ENCODE measurements at places on chromosomes 2 and 18.

- no peak for DNase-seq
These were observed 3.5 kb downstream of the ACSL3 start for GRCh38 chr2:222864296-222864695.

- DNase-seq: peak; percentile 76
These were observed 30.9 kb downstream of the MREG start for GRCh38 chr2:215982465-215982875.

DNA sequence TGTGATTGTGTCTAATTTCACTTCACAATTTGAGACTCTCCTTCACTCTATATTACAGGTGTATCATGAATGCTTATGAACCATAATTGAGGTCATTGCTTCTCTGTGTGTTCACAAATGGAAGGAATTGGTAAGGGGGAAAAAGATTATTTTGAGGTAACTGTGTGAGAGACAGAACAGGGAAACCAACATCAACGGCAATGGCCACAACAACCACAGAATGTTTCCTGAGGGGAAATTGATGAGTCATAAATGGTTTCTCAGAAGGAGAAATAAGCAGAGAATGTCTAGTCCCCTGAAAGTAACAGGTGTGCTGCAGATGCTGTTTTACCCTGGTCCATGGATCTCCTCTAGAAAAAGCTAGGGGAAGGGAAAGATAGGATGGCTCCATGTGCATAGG, 361.2 kb upstream of the GALNT5 start:
- DNase-seq: no peak

GRCh38 chr18:34892379-34892778, 148.8 kb upstream of the MAPRE2 start:
- DNase-seq: no peak

DNA sequence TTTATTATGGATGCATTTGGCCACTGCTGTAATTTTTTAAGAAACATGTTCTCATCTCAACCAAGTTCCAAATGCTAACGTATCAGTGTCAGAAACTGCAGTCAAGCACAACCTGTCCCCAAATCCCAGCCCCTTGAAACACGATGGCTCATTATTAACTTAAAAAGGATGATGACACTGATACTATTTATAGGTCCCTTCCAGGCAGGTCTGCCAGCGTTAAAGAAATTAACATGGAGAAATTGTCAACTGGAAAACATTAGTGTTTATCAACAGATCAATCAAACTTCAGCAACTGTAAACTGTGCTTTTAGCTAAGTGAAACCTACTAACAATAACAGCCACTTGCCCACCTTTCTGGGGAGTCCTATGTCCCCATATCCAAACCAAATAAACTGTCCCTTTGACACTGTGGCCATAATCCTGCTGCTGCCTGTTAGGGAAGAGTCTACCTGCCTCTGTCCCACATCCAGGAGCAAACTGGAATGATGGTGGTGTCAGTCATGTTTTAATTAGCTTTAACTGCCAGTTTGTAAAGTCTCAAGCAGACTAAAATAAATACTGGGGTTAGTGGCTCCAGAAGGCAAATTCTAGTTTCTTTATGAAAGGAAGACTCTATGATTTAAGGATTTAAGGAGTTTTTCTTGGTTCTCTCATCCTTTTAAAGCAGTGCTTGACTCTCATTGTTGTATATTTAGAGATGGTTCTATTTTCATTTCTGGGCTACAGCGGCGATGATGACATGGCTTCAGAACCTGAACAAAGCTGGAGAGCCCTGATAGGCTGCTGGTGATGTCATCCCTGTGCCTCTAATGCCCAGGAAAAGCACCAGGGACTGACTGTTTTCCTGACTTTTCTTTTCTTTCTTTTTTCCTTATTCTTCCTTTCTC, 583.6 kb upstream of the PIK3C3 start:
- peak; percentile 60 for DNase-seq

- no peak for DNase-seq
These were observed 131.5 kb upstream of the CHAC2 start for GRCh38 chr2:53636109-53636508.

GRCh38 chr18:45255197-45255890, 359.9 kb upstream of the SLC14A2 start:
- peak; percentile 30 for DNase-seq

DNA sequence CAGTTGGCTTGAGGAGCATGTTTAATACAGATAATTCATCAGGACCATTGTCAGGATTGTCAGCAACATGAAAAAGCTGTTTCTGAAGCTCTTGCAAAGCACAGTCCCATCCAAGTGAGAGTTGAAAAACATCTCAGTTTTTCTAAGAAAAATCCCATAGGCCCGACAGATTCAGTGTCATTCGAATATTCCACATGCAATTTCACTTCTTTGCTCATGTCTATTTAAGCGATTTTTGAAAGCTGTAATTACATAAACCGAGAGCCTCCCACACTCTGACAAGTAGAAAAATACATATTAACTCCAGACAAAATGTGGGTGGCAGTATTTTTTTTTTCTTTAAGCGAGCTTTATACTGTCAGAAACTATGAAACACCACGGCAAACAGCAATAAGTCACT, 134.7 kb upstream of the GALNT5 start:
- no peak for DNase-seq

DNA sequence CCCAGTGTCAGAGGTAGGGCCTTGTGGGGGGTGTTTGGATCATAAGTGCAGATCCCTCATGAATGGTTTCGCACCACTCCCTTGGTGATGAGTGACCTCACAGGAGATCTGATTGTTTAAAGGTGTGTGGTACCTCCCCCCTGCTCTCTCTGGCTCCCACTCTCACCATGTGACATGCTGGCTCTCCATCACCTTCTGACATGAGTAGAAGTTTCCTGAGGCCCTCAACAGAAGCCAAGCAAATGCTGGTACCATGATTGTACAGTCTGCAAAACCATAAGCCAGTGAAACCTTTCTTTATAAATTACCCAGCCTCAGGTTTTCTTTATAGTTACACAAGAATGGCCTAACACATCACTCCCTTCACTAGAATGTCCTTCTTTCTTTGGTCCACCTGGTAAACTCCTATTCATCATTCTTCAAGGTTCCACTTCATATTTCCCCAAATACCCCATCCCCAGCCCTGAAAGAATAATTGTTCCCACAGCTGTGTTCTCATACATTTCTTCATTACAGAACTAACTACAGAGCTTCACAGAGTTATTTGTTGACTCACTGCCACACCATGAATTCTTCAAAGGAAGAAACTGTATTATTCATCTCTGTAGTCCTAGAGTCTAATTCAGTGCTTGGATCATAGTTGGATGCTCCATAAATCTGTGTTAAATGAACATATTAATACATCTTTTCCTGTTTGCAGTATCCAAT, 81.2 kb upstream of the STK17B start:
- no peak for DNase-seq

DNA sequence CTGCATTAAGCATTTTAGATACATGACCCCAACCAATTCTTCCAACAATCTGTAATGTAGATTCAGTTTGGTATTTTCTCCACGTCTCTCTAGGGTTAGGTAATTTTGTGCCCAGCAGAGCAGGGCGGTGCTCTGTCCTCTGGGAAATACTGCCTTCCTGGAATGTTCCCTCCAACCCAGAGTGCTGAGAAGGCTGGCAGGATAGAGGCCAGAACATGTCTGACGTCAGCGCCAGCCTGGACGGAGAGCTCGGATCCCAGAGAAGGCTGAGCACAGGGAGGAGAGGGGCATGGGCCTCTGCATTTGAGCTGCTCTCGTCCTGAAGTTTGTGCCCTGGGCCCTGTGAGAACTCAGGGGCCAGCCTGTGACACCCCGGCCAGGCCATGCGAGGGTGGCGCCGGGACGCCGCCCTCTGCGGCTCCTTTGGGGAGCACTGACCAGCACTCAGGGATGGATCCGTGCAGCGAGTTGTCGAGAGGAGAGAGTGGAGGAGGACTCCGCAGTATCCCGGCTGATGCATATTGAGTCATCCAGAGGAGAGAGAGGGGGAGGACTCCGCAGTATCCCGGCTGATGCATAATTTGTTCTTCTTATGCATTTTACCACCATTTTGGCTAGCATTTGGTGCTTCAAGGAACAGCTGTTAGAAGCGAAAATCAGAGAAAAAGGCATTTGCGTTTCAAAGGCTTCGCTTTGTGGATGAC, 80.0 kb upstream of the PXDN start:
- DNase-seq: no peak

- no peak for DNase-seq
These were observed 47.8 kb downstream of the SATB2 start for GRCh38 chr2:199409759-199410529.

GRCh38 chr2:232721882-232722281, 24.8 kb downstream of the GIGYF2 start:
- no peak for DNase-seq

GRCh38 chr2:136920652-136921333, 155.4 kb downstream of the THSD7B start:
- DNase-seq: no peak

GRCh38 chr2:38610851-38611801, 8.4 kb upstream of the HNRNPLL start:
- no peak for DNase-seq

DNA sequence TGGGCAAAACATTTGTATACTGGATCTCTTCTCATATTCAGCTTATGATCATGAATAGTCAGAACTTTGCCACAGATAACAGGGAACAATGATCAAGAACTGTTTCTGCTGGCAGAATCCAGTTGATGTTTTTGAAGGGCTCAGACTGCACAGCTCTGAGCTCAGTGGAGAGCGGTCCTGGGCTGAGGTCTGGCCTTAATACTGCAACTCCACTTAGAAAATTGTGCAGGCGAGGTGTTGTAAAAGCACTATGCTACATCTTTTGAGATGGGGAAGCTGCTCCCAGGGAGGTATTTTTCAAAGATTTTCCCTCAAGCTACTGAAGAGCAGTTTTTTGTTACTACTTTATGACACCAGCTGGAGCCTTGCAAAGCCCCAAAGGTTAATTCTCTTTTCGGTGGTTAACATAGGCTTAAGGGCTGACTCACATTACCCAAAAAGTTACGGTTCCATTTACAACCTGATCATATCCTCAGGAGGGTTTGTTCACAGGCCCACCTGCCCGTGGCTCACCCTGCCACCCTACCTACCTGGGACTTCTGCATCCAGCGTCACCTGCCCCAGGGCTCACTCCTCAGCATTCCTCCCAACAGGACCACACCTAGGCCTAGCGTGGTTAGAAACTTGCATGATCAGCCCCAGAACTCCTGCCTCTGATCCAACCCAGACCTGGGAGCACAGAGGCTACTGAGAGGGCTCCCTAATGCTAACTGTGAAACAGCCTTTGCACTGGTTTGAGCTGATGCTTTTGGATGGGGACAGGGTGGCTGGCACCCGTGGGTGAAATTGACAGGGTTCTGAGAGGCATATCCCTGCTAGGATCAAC, 114.4 kb downstream of the NCK2 start:
- DNase-seq: no peak

DNA sequence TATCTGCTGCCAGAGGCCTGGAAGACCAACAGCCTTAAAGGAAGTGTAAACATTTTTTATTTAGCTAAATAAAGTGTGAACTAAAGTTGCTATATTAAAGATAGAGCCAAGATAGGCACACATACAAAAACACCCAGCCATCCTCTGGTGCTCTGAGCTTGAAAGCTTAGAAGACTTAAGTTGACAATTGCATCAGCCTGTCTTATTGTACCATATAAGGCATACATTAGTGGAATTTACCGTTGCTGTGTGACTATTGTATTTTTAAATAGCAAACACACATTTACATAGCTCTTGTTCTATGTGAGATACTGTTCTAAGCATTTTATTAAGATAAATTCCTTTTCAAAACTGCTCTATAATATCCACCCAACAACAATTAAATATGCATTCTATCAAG, 736.6 kb upstream of the ZEB2 start:
- DNase-seq: no peak

DNA sequence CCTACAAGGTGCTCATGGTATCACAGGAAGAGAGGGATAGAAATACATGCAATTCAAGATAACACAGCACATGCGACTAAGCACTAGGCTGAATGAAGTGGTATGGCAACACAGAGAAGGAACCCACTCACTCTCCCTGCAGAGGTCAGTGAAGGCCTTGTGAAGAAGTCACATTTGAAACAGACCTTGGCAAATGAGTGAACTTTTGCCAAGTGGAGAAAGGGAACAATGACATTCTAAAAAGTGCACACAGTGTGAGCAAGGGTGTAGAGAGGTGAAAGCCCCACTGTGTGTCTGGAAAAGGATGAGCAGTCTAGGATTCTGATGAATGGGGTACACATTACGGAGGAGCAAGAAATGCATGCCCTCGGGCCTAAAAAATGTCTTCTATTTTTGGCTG, 23.3 kb downstream of the KLF7 start:
- DNase-seq: no peak

- DNase-seq: no peak
These were observed 36.3 kb downstream of the PREPL start for GRCh38 chr2:44324971-44325426.

GRCh38 chr2:98522854-98523253, 78.2 kb downstream of the INPP4A start:
- DNase-seq: no peak

- peak; percentile 19 for DNase-seq
These were observed 340.0 kb upstream of the MEX3C start for GRCh38 chr18:51537487-51537886.

DNA sequence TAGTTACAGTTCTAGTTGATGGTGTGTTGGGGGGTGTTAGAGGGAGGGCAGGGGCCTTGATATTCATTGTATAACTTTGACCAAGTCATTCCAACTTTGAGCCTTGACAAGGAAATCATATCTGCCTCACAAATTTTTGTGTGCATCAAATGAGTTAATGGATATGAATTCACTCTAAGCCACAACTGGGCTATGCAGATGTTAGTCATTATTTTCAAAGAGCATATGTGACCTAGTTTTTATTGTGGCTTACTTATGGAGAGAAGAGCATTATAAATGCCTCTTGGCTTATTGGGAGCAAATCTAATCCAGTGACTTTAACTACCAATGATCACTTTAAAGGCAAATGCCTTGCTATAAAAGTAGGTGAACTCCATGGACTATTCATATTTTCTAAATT, 250.2 kb downstream of the LPIN1 start:
- DNase-seq: no peak

DNA sequence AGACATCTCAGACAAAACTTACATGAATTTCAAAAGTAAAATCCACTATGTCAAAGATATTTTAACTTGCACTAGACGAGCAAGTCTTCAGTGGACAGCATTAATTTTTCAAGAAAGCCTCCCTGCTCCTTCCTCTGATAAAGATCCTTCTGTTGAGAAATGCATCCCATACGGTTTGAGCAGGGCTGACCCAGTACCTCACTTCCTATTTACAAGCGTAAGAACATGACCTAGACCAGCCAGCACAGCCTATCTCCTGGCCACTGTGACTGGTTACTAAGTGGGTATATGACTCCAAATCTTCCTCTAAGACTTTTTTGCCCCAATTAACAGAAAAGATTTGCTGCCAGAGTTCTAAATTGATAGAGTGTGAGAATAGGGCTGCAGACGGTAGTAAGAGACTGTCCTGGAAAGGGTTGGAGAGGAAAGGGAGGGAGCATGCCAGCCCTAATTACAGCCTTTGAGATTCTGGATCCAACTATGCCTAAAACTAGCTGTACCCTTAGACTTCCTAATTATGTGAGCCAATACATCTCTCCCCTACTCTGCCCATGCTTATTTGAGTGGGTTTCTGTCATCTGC, 108.4 kb downstream of the PRELID3A start:
- DNase-seq: no peak

- DNase-seq: no peak
These were observed 2.6 kb upstream of the PTPN2 start for GRCh38 chr18:12886498-12887126.
